Panc1 (cell line): ENCODE measurements at places on chromosomes 7 and 10.
A peak's percentile ranks its signal among the peaks of the same experiment; 100 is the strongest.

GRCh38 chr10:88913788-88914187, 33.7 kb downstream of the STAMBPL1 start:
- DNase-seq = no peak

GRCh38 chr10:132292287-132293200, 15.2 kb downstream of the STK32C start:
- no peak for DNase-seq

DNA sequence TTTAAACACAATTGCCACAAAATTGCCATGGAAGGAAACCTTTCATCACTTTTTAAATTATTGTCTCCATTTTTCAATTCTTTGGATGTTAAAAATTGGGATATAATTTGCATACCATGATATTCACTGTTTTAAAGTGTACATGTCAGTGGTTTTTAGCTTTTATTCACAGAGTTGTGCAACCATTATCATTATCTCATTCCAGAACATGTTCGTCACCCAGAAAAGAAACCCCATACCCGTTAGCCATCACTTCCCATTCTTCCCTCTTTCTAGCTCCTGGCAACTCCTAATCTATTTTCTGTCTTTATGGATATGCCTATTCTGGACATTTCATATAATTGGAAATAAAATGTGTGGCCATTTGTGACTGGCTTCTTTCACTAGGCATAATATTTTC, 260.3 kb upstream of the FERD3L start:
- DNase-seq = no peak

DNA sequence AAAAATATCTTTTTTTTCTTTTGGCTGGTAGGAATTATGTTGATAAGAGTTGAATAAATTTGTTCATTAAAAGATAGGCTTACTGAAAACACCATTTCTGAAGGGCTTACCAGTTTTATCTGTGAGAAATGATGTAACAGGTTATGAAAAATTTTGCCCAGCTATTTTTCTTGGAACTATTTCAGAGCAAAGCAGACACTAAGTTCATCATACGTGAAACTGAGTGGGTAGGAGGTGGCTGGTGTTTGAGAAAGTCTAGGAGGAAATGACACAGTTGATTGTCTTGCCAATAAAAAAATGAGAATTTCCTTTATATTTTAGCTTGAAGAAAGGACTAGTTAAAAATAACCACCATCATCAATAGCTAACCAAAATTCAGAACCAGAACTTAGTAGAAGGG, 6.2 kb upstream of the MRC1 start:
- no peak for DNase-seq

GRCh38 chr7:125459038-125459437, 529.4 kb upstream of the POT1 start:
- DNase-seq = no peak

DNA sequence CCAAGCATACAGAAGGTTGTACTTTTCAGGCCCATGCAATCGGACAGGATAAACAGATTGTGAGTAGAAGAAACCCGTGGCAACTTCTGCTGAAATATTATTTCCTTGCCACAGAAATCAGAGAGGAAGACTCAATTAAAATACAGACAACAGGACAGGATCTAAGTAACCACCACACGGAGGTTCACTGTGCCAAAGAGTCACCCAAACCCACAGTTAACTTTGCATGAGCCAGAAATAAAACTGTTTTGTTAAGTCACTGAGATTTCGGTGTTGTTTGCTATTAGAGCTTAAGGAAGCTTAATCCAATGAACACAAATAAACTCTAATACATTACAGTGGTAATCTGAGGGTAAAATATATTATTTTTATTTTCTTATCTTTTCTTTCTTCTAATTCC, 14.0 kb downstream of the PNPLA8 start:
- no peak for DNase-seq

DNA sequence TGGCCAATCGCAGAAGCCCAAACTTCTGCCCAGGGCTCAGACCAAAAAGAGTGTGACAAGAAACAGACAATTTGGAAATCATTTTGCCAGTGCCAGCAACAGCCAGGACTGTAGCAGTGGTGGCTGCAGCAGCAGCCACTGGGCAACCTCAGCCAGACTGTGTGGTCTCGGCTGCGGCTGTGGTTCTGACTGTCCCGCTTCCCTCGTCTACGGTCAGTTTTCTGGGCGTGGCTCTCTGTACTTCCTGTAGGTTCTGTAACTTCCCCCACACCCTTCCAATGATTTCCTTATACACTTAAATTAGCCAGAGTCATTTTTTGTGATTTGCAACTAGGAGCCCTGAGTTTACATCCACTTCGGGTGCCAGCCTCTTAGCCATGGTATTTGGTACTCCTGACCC, 39.9 kb downstream of the CYTH3 start:
- no peak for DNase-seq

GRCh38 chr10:71554671-71555070, 158.0 kb downstream of the CDH23 start:
- DNase-seq = no peak

DNA sequence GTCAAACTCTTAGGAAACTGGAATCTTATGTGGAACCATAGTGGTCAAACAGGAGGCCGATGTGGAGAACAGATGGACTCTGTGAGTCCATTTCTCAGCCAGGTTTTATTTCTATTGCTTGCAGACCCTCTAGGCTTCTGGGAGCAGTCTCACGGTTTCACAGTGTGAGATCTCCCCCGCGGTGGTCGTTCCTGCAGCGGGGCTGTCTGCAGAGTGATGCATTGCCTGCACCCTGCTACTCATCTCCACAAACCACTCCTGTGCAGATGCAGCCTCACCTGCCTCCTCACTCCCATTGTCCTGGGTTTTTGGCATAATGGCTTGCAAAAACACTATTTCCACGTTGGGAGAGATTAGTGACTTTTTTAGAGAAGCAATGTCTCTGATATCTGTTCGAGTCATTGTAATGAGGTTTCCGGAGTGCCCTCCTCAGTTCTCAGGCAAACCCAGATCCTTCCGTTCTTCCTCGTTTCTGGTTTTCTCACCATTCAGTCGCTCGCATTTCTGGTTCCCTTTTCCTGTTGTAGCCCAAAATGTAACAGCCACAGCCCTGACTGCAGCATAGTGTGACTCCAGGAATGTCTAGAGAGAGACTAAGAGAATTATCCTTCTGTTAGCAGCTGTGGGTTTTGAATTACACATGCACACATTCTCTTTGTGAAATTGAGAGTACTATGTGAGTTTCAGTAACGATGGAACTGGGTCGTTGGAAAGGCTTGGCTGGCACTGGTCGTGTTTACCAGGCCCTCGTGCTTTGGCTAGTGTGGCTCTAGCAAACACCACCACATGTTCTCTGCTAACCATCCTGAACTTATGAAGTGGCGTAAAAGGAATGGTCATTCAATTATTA, 30.2 kb downstream of the ACADSB start:
- DNase-seq = no peak

- DNase-seq = no peak
These were observed 31.0 kb downstream of the SRRM3 start for GRCh38 chr7:76232698-76233097.

- no peak for DNase-seq
These were observed 193.5 kb upstream of the HDAC9 start for GRCh38 chr7:18302097-18302496.

DNA sequence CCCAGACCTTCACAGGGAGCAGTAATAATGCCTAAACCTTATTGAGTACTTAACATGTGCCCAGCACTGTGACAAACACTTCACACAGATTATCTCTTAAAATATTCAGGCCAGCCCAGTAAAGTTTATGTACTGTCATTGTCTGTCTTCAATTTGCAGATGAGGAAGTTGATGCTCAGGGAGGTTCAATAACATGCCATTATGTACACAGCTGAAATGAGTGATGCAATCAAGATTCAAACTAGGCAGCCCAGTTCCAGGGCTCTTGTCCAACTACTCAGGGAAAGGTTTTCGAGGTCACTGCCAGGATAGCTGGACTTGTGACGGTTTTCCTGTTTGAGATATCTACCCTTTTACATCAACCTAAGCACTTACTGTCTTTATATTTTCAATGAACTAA, 56.1 kb downstream of the AUTS2 start:
- DNase-seq = no peak

DNA sequence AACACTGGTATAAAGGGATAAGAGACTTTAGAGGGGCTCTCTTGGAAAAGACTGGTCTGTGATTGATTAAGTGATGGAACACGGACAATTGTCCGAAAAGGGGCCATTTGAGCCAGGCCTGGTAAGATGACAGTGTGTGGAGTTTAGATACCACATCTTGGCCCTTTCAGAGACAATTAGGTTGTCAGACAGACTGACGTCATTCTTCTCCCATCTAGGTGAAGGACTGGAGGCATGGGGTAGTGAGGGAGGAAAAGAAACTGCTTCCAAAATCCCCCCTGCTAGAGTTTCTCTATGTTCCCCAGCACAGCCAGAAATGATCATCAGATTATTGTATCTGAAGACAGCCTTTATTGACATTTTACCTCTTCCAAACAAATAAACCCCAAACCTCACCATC, 84.8 kb upstream of the MYO3A start:
- DNase-seq = no peak

GRCh38 chr7:22627136-22627535, 99.9 kb upstream of the IL6 start:
- no peak for DNase-seq

- no peak for DNase-seq
These were observed 274.0 kb downstream of the LRMDA start for GRCh38 chr10:75705426-75705825.

- DNase-seq = no peak
These were observed 10.0 kb upstream of the DDIT4 start for GRCh38 chr10:72263613-72264241.

DNA sequence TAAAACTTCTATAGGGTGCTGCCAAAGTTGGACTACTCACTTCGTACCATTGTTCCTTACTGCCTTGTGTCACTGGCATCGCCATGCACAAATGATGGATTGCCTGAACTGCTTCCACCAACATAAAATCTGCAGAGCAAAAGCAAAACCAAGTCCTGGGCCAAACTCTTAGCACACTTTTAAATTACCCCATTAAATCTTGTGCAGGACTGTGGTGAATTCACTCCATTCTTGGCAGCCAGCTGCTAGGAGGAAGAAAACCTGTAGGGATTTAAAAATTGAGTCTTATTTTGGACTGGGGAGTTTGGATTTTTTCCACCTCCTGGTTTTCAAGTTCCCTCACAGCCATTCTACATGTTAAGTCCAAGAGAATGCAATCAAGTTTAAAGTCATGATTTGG, 646.9 kb downstream of the SORCS3 start:
- DNase-seq = no peak

DNA sequence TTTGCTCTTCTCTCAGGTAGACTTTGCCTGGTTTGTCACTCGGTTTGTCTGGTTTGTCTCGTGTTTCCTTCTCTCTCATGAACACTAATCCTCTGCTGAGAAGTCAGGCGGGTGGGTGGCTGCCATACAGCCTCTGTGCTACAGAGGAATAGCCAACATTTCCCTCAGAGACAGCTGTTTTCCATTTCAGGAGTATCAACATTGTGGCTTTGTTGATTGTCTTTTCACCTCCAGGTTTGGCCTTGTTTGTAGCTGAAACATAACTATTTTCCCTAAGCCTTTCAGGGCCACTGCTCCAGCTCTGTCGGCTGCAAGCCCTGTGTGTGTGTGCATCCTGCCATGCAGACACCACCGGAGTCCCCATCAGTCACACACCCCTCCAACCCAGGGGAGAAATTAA, 122.8 kb downstream of the BAMBI start:
- no peak for DNase-seq

DNA sequence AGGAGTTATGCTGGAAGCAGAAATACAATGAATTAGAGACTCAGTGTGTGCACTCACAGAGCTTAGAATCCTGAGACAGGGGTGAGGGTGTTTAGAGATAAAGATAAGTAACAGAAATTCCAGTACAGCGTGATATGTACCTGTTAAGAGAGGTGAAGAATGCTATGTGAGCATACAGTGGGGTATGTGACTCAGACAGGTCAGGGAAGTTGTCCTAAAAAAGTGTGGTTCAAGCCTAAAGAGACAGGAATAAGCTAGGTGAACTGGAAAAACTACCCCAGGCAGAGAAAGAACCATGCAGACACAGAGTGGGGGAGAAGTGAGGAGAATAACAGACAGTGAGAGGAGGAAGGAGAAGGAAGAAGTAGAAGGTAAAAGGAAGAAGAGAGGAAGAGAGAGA, 8.6 kb downstream of the SMIM30 start:
- DNase-seq = no peak

GRCh38 chr7:152051968-152052367, 26.5 kb downstream of the GALNT11 start:
- DNase-seq = no peak

DNA sequence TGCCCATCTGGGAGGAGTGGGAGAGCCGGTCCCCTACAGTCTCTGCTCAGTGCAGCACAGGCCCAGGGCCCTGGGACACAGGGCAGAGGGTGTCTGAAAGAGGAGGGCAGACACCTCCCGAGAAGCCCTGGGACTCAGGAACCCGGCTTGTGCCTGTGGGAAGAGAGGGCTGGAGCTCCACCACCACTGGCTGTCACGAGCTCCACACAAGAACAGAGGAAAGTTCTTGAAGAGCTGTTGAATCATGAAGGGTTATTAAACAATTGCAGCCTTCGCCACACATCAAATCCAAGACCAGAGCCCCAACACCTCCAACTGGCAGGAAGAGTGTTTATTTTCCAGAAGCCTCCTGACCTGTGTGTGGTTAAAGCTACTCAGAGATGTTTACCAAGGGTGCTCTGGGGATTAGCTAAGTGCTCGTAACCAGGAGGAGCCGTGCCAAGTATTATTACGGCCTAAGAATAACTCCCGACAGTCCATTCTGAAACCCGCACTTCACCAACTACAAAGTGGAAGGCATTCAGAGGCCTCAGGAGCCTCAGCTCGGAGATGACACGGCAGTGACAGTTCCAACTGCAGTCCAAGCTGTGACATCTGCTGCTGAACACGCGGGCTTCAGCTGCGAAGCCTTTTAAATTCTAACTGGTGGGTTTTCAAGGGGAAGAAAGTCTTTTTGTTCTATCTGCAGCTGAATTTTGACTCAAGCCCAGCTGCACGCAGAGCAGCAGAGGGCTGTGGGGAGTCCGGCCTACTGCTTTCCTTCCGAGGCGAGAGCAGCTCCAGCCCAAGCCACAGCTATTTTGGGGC, 75.1 kb downstream of the MAD1L1 start:
- peak; percentile 32 for DNase-seq

DNA sequence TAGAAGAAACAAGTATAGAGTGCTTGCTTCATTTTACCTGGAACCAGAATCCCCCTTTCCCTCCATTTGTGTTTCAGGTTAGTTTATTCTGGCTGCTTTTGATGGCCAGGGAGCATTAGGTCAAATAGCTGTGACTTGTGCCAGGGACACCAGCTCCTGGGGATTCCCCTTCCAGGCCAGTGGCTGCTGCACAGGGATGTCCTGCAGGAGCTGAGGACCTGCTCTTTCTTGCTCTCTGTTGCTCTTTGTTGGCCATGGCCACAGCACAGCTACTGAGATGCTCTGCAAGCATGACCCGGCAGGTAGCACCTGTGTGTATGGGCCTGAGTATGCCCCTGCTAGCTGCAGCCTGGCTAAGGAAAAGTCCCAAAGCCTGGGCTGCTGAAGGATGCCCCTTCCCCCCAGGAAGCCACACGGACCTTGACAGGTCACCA, 208.9 kb downstream of the EBF3 start:
- no peak for DNase-seq

GRCh38 chr10:124044143-124044862, 49.1 kb downstream of the CHST15 start:
- DNase-seq = no peak
